ENCODE measurements at places on chromosomes 4 and X.

DNA sequence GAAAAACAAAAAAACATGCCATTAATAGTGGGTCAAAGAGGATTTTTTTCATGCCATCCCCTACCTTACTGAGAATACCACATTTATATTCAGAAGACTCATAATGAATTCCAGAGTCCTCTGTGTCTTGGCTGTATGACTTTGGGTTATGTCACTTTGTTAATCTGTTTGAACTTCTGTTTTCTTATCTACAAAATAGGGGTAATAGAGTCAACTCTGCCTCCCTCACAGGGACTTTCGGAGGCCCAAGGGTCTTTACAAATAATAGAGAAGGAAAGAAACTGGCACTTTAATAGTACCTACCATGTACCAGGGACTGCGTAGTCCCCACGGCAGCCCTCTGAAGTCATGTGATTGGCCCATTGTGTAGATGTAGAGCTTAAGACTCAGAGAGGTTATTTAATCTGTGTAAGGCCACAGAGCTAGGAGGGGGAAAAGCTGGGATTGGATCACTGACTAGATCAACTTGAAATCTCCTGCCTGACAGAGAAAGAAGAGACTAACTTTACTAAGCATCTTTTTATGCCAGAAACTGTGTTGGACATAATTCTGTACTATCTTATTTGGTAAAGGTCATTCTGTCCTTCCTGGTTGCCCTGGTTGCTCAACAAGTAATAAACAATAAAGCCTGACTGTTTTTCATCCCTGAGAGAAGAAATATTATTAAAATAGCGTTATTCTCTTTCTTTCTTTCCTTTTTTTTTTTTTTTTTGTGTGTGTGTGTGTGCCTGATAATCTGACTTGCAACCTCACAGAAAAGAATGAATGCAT lies 59.6 kb downstream of the NFKB1 start:
- DNase-seq = no peak

- DNase-seq = no peak
Measured at GRCh38 chrX:131264665-131265064, 24.4 kb downstream of the IGSF1 start.

DNA sequence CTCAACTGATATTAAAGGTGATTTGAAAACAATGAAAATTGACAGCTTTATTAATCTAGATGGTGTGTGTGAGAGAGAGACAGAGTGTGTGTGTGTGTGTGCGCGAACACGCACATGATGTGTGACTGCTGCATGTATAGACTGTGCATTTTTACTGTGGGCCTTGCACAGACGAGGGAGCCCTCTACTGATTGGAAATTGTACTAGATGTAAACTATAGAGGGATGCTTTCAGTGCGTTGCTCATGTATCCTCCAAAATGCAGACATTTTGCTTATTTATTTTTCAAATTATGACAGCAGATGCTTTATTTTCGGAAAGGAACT lies 168.4 kb upstream of the GK2 start:
- peak; percentile 22 for DNase-seq

- DNase-seq = no peak
Measured at GRCh38 chr4:166723532-166724140, 510.7 kb downstream of the SPOCK3 start.

DNA sequence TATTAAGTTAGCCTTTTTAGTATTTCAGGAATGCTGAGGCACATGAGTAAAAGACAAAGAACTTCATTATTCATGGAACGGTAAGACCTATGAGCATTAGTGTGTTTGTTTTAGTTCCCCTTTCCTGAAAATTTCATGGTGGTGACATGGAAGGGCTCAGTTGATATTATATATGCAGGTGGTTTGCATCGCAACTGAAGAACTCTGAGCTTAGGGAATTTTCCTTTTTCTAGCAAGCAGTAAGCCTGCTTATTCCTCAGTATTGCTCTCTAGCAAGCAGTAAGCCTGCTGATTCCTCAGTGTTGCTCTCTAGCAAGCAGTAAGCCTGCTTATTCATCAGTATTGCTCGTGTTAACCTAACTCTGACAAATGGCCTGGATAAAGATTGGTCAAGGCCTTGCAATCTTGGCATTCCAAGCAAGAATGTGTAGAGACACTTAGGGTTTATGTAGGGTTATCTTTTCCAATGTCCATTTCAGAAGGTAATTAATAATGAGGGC lies 37.7 kb upstream of the MAGEB18 start:
- DNase-seq = no peak
